ENCODE measurements at places on chromosomes 3 and 15.

GRCh38 chr3:121411523-121411922 is 134.3 kb downstream of the POLQ start:
- DNase-seq, result no peak

GRCh38 chr3:22893644-22894325 is 309.3 kb upstream of the UBE2E2 start:
- DNase-seq, result no peak

DNA sequence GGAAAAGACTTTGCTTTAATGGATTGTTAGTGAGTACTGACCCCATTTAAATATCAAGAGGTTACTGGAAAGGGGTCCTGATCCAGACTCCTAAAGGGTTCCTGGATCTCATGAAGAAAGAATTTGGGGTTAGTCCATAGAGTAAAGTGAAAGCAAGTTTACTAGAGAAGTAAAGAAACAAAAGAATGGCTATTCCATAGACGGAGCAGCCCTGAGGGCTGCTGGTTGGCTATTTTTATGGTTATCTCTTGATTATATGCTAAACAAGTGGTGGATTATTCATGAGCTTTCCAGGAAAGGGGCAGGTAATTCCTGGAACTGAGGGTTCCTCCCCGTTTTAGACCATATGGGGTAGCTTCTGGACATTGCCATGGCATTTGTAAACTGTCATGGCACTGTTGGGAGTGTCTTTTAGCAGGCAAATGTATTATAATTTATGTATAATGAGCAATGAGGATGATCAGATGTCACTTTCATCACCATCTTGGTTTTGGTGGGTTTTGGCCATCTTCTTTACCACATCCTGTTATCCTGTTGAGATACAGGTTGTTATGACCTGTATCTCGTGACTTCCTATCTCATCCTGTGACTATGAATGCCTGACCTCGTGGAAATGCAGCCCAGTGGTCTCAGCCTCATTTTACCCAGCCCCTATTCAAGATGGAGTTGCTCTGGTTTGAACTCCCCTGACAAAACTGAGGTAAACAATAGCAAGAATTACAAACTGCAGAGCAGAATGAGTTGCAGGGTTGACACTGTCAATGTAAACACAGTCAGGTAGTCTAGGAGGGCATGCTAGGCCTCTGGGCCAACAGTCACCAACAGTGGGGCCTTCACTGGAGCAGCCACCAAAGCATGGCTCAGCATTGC is 10.3 kb upstream of the GPR160 start:
- DNase-seq, result no peak

GRCh38 chr15:82805994-82806406 is at the start of gene FSD2:
TSS of gene FSD2 (minus strand) at chr15:82806069. CDS start at chr15:82787390, 18,679 bp downstream.
- DNase-seq, result no peak

GRCh38 chr15:76905855-76906254 is 715 bp upstream of the SCAPER start:
- no peak for DNase-seq

DNA sequence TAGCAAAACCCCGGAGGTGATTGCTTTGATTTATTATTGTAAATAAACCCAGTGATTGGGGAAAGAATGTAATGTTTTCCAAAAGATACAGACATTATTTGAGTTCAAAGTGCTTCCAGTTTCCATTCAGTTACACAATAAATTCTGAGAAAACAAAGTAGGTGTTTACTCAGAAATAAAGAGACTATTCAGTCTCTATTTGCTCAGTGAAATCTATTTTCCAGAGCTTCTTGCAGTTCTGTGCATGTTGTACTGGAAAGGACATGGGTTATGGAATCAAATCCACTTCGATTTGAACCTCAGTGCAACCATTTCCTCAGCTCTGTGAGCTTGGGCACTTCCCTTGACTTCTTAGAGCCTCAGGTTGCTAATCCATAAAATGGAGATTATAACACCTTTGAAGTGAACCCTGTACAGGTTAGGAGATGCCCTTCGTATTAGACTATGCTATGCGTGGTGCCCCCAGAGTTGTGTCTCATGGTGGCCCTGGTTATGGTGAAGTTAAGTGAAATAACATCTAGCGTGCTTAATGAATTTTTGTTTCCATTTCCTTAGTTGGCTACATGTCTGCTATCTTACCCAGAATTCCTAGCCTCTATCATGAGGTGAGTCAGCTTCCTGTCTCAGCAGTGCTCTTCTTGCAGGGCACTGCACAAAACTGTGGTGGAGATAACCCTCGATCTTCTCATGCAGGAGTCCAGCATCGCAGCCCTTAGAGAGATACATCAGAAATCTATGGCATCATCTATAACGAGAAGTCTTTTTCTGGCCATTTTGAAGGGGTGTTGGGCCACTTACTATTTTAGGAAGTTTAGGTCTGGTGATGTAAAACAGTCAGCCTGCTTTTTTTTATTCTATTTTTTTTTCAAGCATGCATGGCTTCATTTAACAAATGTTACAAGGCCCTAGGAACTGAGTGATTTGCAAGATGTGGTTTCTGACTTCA is 97.7 kb downstream of the RPL39L start:
- DNase-seq, result peak; percentile 64

- DNase-seq, result no peak
These were observed 26.6 kb upstream of the KY start for GRCh38 chr3:134677196-134677986.

GRCh38 chr15:31464216-31465082 is 137.8 kb downstream of the KLF13 start:
- no peak for DNase-seq

DNA sequence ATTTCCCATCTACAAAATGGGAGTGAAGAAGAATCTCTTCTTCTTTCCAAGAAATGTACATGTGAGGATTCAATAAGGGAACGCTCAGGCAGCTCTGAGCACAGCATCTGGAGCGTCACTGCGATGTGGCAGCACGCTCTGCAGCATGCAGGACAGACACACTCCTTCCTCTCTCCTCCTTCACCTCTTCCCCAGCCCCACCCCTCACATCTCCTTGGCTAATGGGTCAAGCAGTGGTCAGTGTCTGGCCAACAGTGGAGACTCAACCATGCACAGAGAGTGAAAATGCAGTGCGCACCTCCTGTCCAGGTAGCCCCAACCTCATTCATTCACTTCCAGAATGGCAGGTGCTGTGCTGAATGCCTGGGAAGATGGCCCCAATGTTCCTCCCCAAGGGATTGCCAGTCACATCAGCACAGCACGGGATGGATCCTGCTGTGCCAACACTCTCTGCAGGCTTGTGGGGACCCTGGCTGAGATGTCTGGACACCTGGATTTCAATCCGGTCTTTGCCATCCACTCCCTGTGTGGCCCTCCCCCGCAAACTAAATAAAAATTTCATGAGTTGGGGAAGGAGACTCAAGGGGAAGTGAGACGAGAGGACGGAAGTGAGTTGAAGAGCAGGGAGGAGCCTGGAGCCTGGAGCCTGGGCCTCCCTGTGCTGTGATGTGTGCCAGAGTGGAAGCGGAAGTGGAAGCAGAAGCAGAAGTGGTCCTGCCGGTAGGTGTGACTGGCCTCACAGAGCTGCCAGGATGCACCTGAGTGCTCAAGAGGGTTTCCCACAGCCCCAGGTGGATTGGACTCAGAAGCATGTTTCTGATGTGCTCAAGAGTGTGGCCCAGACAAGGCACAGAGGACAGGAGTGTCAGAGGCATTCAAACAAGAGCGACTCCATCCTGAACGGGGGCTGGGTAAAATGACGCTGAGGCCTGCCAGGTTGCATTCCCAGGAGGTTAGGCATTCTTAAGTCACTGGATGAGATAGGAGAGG is 163.9 kb downstream of the SMAD6 start:
- DNase-seq, result no peak

DNA sequence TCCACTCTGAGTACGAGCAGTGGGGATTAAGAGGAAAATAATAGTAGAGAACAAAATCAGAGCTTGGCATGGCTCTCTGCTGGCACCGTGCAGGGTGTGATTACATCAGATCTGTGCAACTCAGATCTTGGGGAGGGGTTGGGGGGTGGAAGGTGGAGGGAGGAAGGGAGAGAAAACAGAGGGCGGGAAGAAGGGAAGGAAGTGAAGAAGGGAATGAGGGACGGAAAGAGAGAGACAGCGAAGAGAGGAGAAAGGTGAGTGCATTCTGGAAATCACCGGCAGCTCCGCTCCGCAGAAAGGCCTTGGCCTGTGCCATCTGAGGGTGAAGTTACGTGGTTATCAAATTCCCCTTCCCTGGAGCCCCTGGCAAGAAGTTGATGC is 31.0 kb upstream of the ADAMTS17 start:
- no peak for DNase-seq

DNA sequence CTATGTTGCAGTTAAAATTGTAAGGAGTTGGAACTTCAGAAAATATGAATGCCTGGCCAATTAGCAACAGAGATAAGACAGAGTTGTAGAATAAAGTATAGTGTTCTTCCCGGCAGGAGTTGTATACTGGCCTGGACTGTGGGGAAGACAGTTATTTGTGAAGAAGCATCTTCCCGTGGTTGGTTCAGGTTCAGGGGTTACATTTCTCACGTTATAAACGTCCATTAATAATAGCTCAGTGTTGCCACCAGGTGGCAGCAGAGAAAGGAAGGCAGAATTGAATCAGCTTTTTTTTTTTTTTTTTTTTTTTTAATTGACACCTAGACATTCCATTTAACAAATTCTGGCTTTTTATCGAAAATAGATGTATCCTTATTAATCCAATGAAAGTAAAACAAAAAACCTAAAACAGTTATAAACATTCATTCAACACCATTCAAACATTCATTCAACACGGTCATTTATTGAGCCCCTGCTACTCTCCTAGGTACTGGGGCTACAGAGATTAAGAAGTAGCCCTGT is 66.4 kb upstream of the NR2E3 start:
- peak; percentile 39 for DNase-seq

GRCh38 chr3:119352863-119353527 is 58.8 kb downstream of the ARHGAP31 start:
- no peak for DNase-seq

GRCh38 chr3:10546820-10547263 is 41.5 kb upstream of the ATP2B2 start:
- no peak for DNase-seq

- DNase-seq, result no peak
These were observed 7.7 kb downstream of the SELENOT start for GRCh38 chr3:150610785-150611184.

DNA sequence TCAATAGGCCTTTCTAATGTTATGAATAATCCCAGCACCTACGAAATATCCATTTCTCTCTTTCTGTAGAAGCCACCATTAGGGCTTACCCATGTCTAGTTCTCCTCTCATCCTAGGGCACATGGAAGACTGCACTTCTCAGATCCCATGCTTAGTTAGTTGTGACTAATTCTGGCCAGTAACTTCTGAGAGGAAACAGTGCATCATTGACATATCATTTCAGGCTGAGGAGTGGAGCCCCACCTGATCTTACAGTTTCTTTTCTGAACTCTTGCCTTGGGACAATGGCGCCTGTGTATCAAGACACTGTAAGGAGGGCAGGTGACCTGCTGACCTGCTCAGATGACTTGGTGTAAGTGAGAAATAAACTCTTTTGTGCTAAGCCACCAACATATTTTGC is 39.4 kb upstream of the TBL1XR1 start:
- no peak for DNase-seq

All from stimulated activated CD4-positive, alpha-beta T cell treated with anti-CD3 and anti-CD28 coated beads, Interleukin-4, amount 100 ng/mL, for 4 hours (primary cell).